ENCODE measurements at places on chromosomes 6 and 20. TPM values are rescaled to one million over a fixed set of nuclear protein-coding genes. Genes with fewer than 3 reads are reported as not detected.

DNA sequence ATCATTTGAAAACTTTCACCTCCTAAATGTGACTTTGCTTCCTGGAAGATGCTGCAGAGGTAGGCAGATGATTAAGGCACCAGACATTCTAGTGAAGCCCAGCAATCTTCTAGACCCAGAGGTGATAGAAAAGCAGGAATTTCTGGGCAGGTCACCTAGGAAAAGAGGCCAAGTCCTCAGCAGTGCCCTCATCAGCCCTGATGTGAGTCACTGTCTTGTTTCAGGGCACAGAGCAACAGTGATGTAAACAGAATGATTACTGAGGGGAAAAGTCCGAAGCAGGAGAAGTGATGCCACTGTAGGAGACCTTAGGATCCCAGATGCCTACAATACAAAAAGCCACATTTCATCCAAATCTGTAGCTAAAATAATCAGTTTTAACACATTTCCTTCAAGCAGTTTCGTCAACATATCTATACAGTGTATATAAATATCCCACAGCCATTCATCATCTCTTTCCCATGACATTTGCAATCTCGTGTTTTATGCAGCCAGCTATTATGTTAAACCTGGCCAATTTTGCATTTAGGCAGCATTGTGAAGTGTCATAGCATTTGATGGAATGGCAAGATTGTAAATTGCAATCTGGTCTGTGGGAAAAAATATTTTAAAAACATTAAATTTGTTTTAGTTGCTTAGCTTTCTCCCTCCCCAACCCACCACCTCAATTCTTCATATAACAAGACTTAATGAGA, 401.2 kb upstream of the RNF217 start:
- DNase-seq: no peak

- DNase-seq: no peak
Measured at GRCh38 chr6:122548820-122549219, 61.4 kb upstream of the PKIB start.

- DNase-seq: peak; percentile 16
Measured at GRCh38 chr20:53399592-53400335, 193.9 kb downstream of the ZNF217 start.

GRCh38 chr20:49700411-49701185, 13.1 kb downstream of the B4GALT5 start:
- DNase-seq: no peak

Gene EDN3
- total RNA-seq: 7.7 TPM

Gene SLC4A11
- 4.8 TPM for total RNA-seq

GRCh38 chr6:11423667-11424066, 113.9 kb upstream of the TMEM170B start:
- no peak for DNase-seq

GRCh38 chr6:32589596-32590449, at the start of gene HLA-DRB1:
TSS of gene HLA-DRB1 (minus strand) at chr6:32589848. CDS start at chr6:32589742, 106 bp downstream.
- peak; percentile 28 for DNase-seq

Gene LPA
- 1.3 TPM for total RNA-seq

DNA sequence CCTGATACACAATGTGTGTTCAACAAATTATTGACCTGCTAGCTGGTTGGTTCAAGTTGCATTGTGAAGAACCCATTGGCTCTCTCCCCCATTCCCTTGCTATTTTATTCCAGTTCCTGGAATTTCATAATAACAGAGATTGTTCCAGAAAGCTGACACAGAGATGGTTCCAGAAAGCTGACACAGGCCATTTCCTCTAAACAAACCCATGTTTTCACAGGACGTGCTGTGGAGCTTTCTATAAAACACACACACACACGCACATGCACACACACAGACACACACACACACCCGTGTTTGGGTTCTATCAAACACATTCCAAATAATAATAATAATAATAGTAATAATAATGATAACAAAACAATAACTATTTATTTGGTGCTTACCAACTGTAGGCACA, 259.1 kb downstream of the CLIC5 start:
- peak; percentile 14 for DNase-seq

GRCh38 chr6:7566617-7567173, 23.3 kb upstream of the SNRNP48 start:
- DNase-seq: no peak

DNA sequence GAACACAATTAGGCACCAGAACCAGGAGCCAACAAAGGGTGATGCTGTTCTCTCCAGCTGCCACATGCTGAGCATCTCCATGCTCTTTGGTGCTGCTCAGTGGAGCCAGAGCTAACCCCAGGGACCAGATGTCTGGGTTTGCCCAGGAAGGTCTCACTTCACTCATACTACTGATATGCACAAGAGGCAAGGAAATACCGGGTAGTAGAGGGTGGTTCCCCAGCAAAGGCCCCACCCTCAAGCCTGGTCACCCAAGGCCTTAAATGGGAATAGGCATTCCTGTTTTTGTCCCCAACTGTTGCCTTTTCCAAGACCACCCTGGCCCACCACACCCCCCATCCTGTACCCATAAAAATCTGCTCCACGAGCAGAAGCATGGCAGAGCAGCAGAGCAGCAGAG, 204.5 kb upstream of the TAB2 start:
- DNase-seq: no peak
